ENCODE measurements at places on chromosomes 6 and 20. TPM values are rescaled to one million over a fixed set of nuclear protein-coding genes. Genes with fewer than 3 reads are reported as not detected.

GRCh38 chr20:37888641-37889040, 14.3 kb upstream of the VSTM2L start:
- no peak for DNase-seq

DNA sequence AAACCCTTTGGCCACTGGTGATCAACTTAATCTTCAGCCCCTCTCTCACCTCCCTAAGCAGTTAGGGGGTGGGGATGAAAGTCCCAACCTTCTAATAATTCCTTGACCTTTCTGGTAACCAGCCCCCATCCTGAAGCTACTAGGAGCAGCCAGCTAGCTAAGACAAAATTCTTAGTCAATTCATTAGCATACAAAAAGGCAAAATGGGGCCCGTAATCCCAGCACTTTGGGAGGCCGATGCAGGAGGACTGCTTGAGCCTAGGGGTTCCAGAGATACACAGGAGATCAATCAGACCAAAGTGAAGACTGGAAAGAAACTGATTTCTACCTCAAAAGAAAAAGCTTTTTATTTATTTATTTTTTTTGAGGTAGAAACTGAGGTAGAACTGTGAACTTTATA, 1.8 kb downstream of the ASCC3 start:
- DNase-seq: no peak

GRCh38 chr6:50962213-50962759, 143.6 kb downstream of the TFAP2B start:
- DNase-seq: no peak

DNA sequence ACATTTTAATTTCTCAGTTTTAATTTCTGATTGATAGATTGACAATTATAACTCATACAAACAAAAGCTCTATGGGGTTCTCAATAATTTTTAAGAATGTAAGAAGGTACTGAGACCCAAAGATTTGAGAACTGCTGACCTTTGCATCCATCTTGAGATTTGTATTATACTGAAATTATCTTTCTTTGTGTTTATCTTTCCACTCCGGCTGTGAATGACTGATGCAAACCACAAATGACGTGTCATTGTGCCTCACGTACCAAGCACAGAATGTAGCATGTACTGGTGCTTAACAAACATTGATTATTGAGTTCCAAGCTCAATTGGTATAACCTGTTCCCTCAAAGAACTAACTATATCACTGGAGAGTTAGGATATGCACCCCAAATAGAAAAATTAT, 152.1 kb upstream of the SMLR1 start:
- no peak for DNase-seq

- no peak for DNase-seq
Measured at GRCh38 chr6:72621291-72622093, at the start of gene KCNQ5. TSS of gene KCNQ5 (plus strand) at chr6:72622064.

Gene MYT1
- total RNA-seq: not detected

Gene RNF8
- total RNA-seq: 10.0 TPM

GRCh38 chr6:132443206-132443605, 41.9 kb upstream of the MOXD1 start:
- DNase-seq: no peak

Gene EGFL8
- 13.8 TPM for total RNA-seq

DNA sequence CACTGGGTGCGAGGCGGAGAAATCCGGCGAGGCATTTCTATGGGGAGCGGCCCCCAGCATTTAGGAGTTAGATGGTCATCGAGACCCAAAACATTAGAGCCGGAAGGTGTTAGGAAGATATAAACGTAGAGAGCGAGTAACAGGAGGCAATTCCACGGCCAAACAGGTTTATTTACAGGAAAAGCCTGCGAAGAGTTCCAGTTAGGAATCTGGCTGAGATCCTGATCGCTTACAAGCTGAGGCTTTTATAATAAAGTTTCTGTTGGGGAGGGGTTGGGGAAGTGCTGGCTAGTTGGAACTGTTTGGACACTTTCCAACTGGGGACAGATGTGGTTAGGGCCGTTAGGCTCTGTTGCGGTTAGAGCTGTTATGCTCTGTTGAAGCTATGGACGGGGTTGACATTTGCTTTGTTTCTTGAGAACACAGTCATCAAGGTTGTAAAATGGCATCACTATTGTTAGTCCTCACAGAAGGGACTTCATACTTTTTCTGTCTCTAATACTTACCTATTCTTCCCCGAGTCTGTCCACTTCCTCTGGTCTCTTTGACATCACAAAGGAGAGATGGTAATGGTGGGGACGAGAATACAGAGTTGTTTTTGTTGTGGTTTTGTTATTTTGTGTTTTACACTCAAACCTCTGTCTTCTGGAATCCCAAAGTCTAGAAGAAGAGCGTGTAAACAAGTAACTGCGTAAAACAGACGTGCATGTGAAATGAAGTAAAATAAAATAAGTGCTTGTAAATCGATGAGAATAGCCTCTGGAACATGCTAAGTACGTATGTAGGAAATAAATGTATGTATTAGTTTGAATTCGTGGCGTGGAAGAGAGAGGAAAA, 554 bp upstream of the ZSCAN31 start:
- no peak for DNase-seq

- DNase-seq: no peak
Measured at GRCh38 chr20:54681869-54682268, 206.5 kb downstream of the DOK5 start.

DNA sequence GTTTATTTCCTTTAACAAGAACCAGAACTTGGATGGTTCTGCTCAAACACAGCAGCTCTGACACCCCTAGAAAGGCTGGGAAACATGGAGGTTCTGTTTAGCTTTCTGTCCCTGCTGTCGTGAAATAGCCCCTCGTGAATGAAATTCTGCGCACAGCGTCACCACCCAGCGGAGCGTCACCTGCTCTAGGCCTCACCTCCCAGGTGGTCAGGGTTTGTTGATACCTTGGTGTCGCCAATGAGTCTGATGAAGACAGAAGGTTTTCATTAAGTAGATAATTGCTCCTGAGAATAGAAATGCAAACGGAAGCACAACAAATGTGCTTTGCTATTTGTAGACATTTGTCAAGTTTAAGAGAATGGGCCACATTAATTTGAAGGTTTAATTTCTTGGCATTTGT, 135.1 kb downstream of the EDN3 start:
- no peak for DNase-seq

Gene B3GAT2
- total RNA-seq: not detected

DNA sequence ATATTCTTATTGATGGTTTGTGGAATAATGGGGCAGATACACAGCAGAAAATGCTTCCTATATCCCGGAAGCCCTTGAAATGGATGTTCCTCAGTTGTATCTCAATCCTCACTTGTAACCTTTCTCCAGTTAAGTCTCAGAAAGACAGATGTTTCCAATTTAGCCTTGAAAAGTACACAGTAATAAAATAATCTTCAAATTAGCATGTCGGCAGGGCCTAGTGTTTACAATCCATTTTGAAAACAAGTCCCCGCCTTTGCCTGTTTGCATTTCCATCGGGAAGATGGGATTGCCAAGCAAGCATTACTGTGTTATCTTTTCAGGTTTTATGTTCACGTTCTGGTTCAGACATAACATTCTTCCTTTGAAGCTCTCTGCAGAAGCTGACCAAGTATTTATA, 41.5 kb downstream of the SNRNP48 start:
- no peak for DNase-seq

Gene TGM2
- 371 TPM for total RNA-seq

GRCh38 chr6:33195304-33196165, 3.3 kb upstream of the COL11A2 start:
- no peak for DNase-seq

- no peak for DNase-seq
Measured at GRCh38 chr20:29301624-29302259, 1955.7 kb upstream of the DEFB115 start.

DNA sequence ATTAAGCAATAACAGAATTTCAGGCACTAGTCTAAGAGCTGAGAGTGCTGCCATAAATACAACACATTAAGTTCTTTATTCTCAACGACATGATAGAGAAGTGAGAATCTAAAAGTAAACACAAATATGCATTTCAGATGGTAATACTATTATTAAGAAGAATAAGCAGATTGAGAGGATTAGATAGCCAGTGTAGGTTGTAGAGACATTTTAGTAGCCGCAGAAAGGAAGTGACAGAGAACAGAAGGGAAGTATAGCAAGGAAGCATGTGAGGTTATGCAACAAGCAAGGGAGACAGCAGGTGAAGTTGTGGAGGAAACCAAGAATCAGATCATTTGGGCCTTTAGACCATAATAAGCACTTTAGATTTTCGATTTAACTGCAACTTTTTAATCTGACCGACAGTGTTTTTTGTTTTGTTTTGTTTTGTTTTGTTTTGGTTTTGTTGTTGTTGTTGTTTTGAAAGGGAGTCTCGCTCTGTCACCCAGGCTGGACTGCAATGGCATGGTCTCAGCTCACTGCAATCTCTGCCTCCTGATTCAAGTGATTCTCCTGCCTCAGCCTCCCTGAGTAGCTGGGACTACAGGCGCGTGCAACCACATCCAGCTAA, 737.0 kb upstream of the ADGRB3 start:
- DNase-seq: no peak

Gene LINC00237
- not detected for total RNA-seq

DNA sequence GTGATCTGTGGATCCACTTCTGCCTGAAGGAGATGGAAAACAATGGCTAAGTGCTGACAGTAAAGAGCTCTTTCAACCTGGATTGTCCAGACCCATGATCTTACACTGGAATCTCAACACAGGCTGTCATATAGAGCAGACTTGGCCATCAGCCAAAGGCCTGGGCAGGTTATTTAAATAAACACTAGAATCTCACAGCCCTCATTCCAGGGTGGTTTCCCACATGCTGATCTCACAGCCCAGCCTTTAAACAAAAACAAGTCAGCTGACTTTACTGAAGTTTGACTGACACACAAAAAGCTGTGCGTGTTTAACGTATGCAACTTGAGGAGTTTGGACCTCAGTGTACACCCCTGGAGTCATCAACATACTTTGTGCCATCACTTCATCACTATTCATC, 28.4 kb downstream of the SYNDIG1 start:
- no peak for DNase-seq

DNA sequence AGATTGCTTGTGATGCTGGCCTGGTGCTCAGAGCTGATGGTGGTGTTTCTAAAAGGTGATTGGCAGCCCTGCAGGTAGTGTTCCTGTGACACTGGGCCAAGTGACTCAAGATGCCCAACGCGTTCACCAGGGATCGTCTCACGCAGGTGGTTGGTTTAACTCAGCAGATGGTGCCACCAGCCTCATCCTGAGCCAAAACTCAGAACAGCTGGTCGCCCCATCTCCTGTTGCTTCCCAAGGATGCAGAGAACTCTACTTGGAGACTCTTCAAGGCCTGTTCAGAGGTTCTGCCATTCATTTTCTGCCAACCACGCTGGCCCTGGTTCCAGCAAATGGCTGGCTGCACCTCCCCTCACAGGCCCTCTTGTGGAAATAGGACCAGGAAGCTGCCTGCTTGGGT, 394.4 kb downstream of the CDH26 start:
- no peak for DNase-seq

Gene C20orf141
- total RNA-seq: not detected

Gene LTB
- total RNA-seq: not detected

DNA sequence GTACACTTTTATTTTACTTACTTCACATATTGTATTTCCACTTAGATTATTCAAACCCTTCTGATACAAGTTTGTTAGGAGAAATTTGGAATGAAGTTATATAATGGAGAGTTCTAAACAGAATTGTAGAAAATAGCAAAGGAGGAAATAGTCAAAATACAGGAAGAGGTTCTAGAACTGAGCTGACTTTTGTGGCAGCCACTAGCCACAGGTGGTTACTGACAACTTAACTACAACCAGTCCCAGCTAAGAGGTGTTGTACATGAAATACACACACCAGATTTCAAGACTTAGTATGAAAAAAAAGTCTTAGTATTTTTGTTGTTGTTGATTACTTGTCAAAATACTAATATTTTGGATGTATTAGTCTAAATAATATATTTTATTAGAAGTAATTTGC, 727.4 kb upstream of the CITED2 start:
- no peak for DNase-seq

DNA sequence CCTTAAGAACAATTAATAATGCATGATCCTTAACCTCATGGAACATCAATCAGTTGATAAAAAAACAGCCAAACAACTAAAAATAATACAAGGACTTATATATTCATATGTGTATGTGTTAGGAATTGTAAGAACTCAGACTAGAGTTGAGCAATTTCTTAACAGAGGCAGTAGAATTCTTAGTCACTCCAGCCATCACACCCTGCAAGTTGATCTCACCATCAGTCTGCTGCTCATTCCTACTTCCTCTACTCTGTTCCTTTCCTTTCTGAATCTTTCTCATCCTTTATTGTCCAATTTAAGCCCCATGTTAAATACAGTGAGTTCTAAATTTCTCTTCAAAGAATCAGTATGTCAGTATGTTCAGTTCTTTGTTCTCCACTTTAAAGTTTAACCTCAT, 2.6 kb downstream of the ZNF165 start:
- DNase-seq: no peak

Gene ARMC12
- not detected for total RNA-seq

GRCh38 chr6:40185486-40185885, 251.2 kb upstream of the MOCS1 start:
- no peak for DNase-seq

DNA sequence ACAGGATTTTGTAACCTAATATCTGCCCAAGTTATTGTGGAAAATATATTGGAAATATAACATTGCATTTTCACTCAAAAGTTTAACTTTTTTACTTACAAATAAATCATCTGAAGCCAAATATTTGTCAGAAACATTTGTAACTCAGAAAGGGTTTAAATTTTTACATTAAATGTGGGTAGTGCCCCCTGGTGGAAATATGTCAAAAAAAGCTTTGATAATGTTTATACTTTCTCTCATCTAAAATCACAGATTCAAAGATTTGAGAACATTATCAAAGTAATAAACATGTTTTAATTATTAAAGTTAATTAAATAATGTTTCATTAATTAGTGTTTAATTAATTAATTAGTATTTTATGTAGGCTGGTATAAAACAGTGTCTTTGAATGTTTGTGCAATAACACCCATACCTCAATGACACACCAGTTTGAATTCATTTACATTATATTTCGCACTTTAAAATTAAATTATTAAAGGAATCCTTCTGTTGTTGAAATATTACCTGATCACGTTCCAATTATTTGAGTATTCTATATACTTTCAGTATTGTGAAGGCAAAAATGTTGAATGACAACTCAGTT, 320.1 kb upstream of the FKBP1C start:
- no peak for DNase-seq

Gene OSER1
- 34.4 TPM for total RNA-seq

Gene PSMB9
- 24.2 TPM for total RNA-seq

DNA sequence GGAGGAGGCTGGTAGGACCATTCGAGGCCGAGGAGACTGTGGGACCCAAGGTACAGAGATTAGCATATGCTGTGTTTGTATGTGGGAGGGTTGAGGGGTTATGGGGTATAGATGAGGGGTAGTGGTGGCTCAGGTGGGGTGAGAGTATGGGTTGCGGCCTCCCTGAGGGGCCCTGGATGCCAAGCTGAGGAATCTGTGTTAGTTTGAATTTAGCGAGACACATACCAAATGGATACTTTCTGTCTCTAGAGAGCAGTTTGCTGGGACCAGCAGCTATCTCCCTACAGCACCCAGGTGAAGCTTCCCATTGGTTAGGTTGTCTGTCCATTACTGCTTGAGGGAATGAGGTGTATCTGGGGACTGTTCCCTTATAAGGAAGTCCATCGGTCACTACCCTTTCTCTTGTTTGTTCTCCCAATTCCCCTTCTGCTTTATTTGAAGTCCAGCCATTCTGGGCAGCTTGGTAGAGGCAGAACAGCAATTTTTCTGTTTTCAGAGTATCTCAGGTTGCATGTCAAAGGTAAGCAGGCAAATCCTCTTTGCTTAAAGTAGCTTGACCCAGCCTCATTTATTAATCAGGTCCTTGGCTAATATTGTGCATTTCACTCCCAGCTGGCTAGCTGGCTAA, 15.2 kb downstream of the CHMP4B start:
- no peak for DNase-seq

Gene FAM209B
- total RNA-seq: not detected

Gene CDH26
- 2.3 TPM for total RNA-seq

Gene CPXM1
- not detected for total RNA-seq

Gene SF3B5
- total RNA-seq: 92.6 TPM
